Activated CD8-positive, alpha-beta memory T cell treated with anti-CD3 and anti-CD28 coated beads for 4 hours (primary cell): ENCODE measurements at places on chromosomes 4 and X.

GRCh38 chrX:11837437-11837836 is 79.4 kb downstream of the MSL3 start:
- DNase-seq, result no peak

- DNase-seq, result no peak
These were observed 1640.7 kb downstream of the C4orf33 start for GRCh38 chr4:130736436-130737185.

- peak; percentile 18 for DNase-seq
These were observed 72.5 kb downstream of the RAPGEF2 start for GRCh38 chr4:159175085-159175988.

DNA sequence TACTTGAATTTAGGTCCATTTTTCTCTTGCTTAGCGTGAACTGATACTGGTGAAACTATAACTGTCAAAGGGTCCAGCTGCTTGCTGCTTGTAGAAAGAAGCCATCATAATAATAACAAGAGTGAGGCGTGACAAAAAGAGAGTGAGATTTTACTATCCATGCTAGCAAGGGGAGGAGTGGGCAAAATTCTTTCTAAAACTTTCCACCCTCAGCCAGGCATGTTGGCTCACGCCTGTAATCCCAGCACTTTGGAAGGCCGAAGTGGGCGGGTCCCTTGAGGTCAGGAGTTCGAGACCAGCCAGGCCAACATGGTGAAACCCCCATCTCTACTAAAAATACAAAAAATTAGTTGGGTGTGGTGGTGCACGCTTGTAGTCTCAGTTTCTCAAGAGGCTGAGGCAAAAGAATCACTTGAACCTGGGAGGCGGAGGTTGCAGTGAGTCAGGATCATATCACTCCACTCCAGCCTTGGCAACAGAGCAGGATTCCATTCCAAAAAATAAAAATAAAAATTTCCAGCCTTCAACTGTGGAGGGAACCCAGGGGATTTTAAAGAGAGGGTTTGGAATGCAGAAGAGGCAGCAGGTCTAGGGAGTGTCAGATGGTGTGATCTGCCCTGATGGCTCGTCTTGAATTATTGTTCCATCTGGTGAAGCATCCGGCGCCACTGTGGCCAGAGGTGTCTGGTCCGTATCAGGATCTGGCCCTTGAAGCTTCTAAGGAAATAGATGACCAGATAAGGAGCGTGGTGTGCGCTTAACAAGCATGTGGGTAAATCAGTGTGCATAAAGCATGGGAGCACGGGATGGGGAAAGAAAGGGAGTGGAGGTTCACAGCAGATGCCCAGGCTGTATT is 51.8 kb downstream of the LRP2BP start:
- DNase-seq, result no peak

DNA sequence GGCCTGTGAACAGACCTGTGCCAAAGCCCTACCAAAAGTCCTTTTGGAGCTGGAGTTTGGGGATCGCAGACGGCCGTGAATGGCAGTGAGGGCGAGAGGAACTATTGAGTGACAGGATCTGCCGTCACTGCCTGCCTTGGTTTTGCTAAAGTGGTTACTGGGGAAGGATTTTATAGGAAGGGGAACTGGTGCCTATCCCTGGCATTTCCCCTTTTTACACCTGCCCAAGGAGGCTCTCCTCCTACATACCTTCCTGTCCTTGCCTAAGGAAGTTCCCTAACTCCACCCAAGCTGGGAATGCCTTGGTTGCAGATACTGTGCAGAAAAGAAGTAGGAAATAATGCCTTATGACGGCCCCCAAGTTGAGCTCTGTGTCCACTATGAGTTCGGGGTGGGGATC is 14.5 kb downstream of the LONRF3 start:
- DNase-seq, result no peak

GRCh38 chr4:77899607-77900006 is 37.0 kb downstream of the MRPL1 start:
- no peak for DNase-seq

DNA sequence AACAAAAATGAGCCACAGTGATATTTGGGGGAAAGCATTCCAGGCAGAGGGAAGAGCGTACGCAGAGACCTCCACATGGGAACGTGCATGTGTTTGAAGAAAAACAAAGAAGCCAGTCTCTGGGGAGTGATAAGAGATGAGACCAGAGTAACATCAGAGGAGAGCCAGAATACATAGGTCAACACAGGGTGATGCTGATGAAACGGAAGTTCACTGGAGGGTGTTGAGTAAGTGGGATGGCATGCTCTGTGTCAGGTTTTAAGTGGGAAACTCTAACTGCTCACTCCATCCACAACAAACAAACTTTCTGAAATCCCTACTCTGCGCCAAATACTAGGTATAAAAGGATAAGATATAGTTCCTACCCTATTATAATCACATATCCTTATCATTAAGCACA is 110.0 kb downstream of the ARHGAP6 start:
- DNase-seq, result no peak

GRCh38 chr4:83285055-83285407 is 433 bp upstream of the COQ2 start:
- no peak for DNase-seq

DNA sequence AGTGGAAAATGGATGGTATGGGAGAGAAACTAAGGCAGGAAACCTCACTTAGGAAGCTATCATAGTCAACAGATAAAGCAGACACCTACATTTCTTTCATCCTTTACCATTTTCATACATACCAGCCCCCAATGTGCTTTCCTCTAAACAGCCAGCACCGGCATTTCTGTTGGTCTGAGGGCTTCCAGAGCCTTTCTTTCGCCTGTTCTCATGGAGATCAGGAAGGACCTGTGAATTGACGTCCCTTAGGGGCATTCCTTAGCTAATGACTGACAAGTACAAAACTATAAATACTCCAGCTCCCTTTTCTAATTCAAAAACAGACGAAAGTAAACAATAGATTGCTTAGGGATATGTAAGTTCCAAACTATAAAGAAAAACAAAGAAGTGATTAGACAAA is 215.5 kb upstream of the CNKSR2 start:
- no peak for DNase-seq

DNA sequence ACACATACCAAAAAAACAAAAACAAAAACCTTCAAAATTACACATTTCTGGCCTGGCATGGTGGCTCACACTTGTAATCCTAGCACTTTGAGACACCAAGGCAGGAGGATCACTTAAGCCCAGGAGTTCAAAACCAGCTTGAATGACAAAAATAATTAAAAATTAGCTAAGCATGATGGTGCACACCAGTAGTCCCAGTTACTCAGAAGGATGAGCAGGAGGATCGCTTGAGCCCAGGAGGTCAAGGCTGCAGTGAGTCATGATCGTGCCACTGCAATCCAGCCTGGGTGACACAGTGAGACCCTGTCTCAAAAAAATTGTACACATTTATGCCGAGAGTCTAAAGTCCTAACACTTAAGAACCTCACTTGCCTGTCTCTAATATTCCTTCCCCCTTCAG is 18.3 kb downstream of the SLC39A8 start:
- no peak for DNase-seq

DNA sequence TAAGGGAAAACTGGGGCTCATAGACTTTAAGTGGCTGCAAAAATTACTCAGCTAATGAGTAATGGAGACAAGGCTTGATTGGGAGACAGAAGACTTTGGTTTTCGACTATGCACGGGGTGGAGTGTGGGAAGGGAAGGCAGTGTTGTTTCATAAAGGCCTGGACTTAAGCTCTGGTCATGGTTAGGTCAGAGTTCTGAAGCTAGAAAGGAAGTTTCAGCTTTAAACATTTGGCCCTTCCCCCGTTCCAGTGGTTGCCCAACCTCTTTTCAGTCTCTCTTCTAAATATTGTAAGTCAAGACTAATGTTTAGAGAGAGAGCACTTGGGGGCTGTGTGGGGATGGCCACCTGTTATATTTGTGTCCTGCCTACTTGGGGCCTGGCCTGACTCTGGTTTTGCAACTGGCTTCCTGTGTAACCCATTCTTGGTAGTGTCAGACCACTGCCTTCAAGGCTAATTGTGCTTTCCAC is 21.0 kb downstream of the MSN start:
- DNase-seq, result no peak

DNA sequence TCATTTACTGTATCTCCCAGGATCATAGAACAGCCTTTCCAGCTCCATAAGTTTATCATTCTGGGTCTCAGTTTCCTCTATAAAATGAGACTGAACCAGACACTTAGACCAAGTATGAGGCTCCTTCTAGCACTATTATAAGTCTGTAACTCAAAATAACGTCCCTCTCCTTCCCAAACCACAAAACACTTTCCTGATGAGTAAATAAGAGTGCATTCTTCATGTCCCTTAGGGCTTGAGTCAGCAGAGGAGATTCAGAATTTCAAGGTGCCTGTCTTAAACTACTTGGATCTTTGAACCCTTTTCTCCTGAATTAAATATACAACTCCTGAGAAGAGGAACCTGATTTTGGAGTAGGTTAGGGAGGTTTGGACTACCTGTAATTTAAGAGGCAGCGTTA is 62.6 kb downstream of the GLRA2 start:
- no peak for DNase-seq

DNA sequence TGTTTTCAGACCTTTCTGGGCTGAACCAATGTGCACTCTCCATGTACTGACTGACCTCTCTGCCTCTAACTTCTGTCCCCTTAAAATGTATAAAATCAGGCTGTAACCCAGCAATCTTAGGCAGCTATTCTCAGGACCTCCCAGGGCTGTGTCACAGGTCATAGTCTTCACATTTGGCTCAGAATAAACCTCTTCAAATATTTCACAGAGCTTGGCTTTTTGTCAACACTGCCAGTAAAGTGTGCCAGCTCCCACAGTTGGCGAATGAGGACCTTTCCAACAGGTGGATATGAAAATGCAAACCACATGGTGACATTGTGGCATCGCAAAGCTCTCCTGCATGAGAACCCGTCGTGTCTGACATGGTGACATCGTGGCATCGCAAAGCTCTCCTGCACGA is 76.4 kb downstream of the ACOX3 start:
- DNase-seq, result no peak

GRCh38 chr4:1976416-1977352 is 32.1 kb downstream of the NELFA start:
- no peak for DNase-seq

DNA sequence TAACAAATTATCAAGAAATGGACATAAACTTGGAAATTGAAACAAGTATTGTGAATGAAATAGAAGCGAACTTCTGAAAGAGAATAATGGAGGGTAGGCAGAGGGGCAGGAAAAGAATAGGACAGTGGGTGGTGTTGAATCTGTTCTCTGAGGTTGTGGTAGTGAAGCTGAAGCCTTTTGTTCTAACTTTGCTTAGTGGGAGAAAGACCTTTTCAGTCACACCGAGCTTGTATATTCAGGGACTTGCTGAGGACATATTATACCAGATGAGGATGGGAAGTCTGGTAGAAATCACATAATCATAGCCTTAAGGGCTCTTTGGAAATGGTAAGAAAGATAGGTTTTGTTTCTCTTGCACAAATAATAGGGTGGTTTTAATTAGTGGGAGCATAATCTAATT is 115.4 kb upstream of the NDST4 start:
- no peak for DNase-seq

DNA sequence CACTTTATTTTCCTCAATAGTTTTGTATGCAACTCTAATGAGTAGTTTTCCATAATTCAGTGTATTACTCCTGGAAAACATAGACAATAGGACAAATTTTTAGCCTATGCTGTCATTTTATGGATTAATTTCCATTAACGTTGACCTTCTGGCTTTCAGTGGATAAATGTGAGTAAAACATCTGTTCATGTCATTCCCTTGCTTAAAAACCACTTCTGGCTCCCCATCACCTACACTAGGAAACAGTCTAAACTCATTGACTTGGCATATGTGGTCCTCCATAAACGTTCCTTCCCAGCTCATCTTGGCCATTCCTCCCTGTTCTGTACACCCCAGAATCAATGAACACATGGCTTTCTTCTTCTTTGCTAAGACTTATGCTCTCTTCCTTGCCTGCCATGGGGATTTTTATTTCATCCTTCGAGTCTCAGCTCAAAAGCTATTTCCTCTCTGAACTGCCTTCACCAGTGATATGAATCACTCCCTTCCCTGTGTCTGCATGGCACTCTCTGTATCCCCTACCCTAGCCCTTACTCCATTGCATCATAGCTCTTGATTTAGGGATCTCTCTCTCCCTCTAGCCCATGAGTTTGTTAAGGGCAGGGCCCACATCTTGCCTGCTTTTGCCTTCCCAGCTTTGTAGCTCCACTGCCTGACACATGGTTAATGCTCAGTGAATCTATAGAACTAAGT is 34.8 kb downstream of the DOCK11 start:
- no peak for DNase-seq

GRCh38 chr4:14620567-14621141 is 381.6 kb upstream of the CPEB2 start:
- DNase-seq, result no peak

DNA sequence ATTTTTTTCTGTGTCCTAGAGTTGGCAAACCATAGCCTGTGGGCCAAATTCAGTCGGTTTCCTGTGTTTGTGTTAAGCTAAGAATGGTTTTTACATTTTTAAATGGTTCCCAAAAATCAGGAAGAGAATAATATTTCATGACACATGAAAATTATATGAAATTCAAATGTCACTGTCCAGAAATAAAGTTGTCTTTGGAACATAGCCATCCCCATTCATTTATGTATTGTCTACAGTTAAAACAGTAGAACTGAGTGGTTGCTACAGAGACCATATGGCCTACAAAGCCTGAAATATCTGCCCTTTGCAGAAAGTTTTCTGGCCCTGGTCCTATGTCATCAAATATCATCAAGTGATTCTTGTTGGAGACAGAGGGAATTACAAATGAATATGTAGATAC is 15.5 kb downstream of the FRMPD4 start:
- DNase-seq, result no peak

GRCh38 chr4:134780244-134780643 is 578.7 kb upstream of the PABPC4L start:
- DNase-seq, result no peak

- no peak for DNase-seq
These were observed 30.9 kb upstream of the CCDC110 start for GRCh38 chr4:185502386-185502785.

DNA sequence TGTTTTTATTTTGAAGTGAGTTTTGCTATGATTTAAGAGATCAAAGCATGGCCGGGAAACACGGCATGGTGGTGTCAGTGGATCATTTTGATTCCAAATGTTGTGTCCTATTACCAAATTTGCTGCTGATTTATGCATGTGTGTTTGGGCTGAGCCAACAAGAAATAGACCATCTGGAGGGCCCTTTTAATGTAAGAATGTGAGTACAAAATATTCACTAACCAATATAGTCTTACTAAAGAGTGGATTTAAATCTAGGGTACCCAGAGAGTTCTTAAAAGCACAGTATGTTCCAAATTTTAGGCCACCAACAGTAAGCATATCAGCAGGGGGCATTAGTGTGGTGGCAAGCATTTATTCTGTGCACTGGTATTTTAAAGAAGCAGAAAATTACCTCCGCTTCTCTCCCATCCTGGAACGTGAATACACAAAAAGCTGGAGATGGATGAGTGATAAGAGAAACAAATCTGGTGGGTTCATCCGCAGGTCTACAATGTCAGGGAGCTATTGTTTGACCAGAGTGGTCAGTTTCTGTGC is 444.4 kb upstream of the IGFBP7 start:
- DNase-seq, result no peak

- no peak for DNase-seq
These were observed 38.9 kb downstream of the GPRIN3 start for GRCh38 chr4:89268679-89269078.

GRCh38 chrX:136204571-136204970 is 46.6 kb downstream of the MAP7D3 start:
- no peak for DNase-seq
